Bladder microvascular endothelial cell (primary cell): ENCODE measurements at places on chromosomes 4 and X. TPM values are rescaled to one million over a fixed set of nuclear protein-coding genes. Genes with fewer than 3 reads are reported as not detected.

Gene CFAP47
- not detected in 2 replicates for total RNA-seq

Gene AASDH
- 7.0 and 13.7 TPM in 2 replicates for total RNA-seq

Gene RBMXL3
- total RNA-seq = not detected in 2 replicates

Gene HOPX
- total RNA-seq = 0.13 and 1.1 TPM in 2 replicates

Gene LNX1
- 1.6 and 8.6 TPM in 2 replicates for total RNA-seq

Gene CHIC2
- 35.3 and 77.2 TPM in 2 replicates for total RNA-seq

Gene CFI
- total RNA-seq = 44.4 and 66.7 TPM in 2 replicates

Gene ATP1B4
- total RNA-seq = not detected in 2 replicates

Gene AKAP14
- not detected in 2 replicates for total RNA-seq

Gene PPP2R2C
- 0.16 and 0.38 TPM in 2 replicates for total RNA-seq

Gene LUZP4
- total RNA-seq = not detected in 2 replicates

Gene RENBP
- 16.5 and 28.8 TPM in 2 replicates for total RNA-seq

Gene SPANXN3
- total RNA-seq = not detected in 2 replicates

Gene EFHC2
- total RNA-seq = under 0.01 TPM in 1 of 2 replicates, not detected in the other

Gene FAT1
- 9.1 and 21.5 TPM in 2 replicates for total RNA-seq

Gene TRIM61
- total RNA-seq = not detected in 2 replicates

Gene CDX4
- total RNA-seq = not detected in 2 replicates

Gene TMSB15A
- 0.82 and 1.8 TPM in 2 replicates for total RNA-seq

Gene MTCP1
- total RNA-seq = 14.2 and 16.2 TPM in 2 replicates

Gene RAB33A
- total RNA-seq = 0.19 and 0.49 TPM in 2 replicates

Gene PGAM4
- total RNA-seq = not detected in 2 replicates

Gene NUP62CL
- total RNA-seq = 0.06 and 0.16 TPM in 2 replicates

Gene ZNF185
- 5.3 and 15.4 TPM in 2 replicates for total RNA-seq

Gene LPAR4
- total RNA-seq = under 0.01 and 0.13 TPM in 2 replicates

Gene APLN
- total RNA-seq = 213 TPM in 2 replicates

Gene CXCL6
- 0.31 TPM in 1 of 2 replicates, not detected in the other for total RNA-seq

Gene UGT2A3
- total RNA-seq = not detected in 2 replicates

Gene BMX
- 58.3 and 172 TPM in 2 replicates for total RNA-seq

Gene ADGRG4
- under 0.01 and 0.06 TPM in 2 replicates for total RNA-seq

Gene CENPVL1
- not detected in 2 replicates for total RNA-seq

Gene PITX2
- 0.16 TPM in 1 of 2 replicates, not detected in the other for total RNA-seq

Gene COL4A5
- total RNA-seq = 14.2 and 23.9 TPM in 2 replicates

Gene UGT2B17
- not detected in 2 replicates for total RNA-seq

Gene CXorf65
- not detected in 2 replicates for total RNA-seq
